WTC11 (cell line): ENCODE measurements at places on chromosomes 6 and 20.

- DNase-seq, result no peak
These were observed 98.8 kb downstream of the SASH1 start for GRCh38 chr6:148441454-148441911.

- DNase-seq, result no peak
These were observed 300.9 kb upstream of the PRDM1 start for GRCh38 chr6:105785066-105785811.

DNA sequence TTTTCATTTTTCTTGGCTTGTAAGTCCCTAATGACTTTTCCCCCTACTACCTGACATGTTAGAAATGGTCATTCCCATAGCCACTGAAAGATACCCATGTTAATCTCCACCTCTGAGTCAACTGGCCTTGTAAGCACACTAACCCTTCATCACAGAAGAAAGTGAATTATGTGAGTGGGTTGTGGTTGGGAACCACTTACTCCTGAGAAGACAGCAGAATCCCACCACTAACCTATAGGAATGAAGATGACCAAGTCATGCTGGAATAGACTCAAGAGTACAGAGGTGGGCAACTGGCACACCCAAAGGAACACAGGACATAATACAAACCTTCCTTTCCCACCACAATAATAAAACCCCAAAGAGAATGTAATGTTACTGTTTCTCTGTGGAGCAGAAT is 30.1 kb downstream of the RAMACL start:
- DNase-seq, result no peak

GRCh38 chr6:159112714-159113113 is 56.5 kb upstream of the FNDC1 start:
- DNase-seq, result no peak

GRCh38 chr6:33628401-33628964 is 7.4 kb downstream of the ITPR3 start:
- no peak for DNase-seq
